NCI-H2171 treated with DMSO at 0.1 percent for 48 hours (cell line): ENCODE measurements at places on chromosomes 5 and 9.
A peak's percentile ranks its signal among the peaks of the same experiment; 100 is the strongest.

DNA sequence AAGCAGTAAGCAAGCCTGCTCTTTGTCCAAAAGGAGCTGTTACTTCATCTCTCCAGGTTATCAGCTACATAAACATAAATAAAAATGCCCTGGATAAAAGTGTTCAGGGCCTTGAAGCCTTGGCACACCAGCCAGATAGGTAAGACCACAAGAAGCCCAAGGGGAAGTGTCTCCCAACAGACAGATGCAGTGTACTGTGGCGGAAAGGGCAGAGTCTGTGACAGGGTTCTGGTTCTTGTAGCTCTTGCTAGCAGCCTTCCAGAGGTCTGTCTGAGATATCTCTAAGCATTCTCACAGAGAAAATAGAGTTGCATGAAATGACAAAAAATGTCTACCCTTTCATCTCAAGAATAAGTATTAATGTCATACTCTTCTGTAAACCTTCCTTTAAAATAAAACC, 30.1 kb downstream of the ISOC1 start:
- DNase-seq = no peak

DNA sequence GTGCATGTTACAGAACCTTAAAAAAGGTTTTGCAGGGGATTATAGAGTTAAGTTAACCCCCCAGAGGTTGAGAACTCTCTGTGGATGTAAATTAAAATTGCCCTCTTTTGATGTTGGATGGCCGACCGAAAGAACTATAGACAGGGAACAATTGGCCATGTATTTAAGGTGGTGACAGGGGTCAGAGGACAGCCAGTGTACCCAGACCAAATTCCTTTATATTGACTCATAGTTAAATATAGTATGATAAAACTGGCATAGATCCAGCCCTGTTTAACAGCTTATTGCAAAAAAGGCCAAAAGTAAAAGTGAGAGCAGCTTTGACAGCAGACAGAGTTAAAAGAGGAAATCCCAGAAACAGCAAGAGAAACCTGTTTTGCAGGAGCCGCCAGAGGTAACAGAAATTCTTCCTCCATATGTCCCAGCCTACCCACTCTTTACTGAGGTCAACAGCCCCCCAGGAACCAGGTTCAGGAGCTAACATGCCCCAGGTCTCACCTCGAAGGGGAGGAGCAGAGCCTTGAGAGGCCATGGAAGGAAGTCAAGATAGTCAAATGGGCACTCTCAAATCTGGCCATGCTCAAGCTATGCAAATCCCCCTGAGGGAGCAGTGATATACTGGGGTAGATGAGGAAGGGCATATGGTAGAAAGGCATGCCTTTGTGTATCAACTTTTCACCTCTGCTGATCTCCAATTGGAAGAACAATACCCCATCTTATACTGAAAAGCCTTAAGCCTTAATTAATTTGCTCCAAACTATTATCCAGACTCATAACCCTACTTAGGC, 156.4 kb upstream of the COX7C start:
- DNase-seq = peak; percentile 21

DNA sequence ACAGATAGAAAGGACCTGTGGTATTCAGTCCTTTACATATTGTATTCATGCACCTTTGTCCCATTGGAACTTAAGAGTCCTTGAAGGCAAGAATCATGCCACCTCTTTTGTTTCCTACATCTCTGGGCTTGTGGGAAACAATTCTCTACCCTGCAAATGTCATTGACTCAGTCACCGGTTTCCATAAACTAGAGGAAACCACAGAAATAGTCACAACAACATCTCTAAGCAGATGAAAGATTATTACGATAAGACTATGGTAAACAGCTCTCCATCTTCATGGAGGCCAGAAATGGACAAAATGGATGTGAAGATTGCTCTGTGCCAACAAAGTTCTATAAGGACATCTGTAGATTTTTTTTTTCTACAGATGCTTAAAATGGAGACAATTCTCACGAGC, 165.5 kb downstream of the PIK3R1 start:
- no peak for DNase-seq

DNA sequence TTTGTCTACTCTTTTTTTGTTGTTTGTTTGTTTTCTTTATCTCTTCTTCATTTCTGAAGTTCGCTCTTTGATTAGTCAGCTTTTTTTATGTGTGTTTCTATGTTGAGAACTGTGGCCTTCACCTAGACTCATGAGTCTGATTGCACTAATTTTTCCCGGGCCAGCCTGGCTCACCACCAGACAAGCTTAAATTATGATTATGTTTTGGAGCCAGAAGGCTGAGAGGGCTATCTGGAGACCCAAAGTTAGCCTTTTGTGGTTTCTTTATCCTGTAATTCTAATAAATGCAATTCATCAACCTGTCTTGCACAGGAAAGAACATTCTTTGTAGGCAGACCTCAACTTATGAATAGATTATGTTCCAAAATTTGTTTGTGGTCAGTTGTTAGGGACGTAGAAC, 20.8 kb upstream of the ACTBL2 start:
- no peak for DNase-seq

DNA sequence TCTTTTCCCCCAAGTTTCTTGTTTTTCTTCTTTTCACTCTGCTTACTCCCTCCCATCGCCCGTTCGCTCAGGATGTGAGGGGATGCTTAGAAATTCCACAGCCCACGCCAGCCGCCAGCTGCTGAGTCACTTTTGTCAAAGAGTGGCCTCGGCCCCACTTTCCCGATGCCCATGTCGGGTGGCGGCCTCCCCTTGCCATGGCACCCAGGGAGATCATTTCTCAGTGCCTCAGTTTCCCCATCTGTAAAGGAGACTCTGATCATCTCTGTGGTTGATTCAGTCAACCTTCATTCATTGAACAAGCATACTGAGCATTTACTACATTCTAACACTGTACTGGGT, 353 bp upstream of the PDGFRB start:
- DNase-seq = no peak

DNA sequence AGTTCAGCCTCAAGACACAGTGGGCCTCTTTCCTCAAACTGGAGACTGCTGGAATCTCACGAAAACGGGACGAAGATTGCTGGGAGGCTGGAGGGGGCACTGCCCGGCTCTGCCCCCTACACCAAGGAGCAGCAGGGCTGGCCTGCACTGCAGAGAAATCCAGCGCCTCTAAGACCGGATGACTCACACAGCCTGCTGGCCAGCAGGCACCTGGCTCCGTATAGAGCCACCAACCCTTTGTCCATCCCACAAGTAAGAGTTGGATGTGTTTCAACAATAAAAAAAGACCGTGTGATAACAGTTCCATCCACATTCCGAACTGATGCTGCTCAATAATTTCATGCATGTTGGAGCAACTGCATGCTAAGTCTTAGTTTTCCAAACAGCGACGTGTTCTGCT, 11.5 kb downstream of the CCDC127 start:
- no peak for DNase-seq

- peak; percentile 82 for DNase-seq
These were observed 661 bp downstream of the NSMF start for GRCh38 chr9:137458194-137459151.

DNA sequence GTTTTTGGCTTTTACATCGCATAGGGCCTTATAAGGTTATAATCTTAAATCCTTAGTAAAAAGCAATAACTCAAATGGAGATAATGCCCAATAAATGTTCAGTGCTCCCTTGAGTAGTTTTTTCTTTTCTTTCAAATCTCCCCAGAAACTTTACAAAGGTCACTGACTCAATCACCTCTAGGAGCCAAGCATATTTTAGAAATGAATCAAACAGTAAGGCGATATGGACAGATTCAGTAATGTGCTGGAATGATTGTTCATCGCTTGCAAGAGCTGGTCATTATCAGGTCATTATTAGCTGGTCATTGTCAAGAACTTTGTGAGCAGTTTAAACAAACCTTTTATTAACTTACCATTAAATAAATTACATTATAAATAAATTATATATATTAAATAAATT, 130.4 kb upstream of the SLIT3 start:
- no peak for DNase-seq

DNA sequence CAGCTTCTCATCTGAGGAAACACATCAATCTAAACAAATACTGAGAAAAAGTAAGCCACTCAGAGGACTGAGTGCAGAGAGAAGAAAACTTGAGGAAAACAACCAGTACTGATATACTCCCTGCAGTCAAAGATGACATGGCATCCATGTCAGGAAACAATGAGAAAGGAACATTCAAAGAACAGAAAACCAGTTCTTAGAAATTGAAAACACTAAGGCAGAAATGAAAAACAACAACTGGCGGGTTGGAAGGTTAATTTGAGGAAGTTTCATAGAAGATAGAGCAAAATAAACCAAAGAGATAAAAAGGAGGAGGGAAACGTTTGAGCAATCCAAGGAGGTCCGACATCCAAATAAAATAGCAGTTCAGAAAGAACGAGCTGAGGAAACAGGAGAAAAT, 475.2 kb downstream of the HINT1 start:
- no peak for DNase-seq

- DNase-seq = no peak
These were observed 10.7 kb downstream of the PDLIM4 start for GRCh38 chr5:132267931-132268768.

GRCh38 chr9:98104445-98104881, 14.6 kb downstream of the TRIM14 start:
- DNase-seq = no peak

- DNase-seq = peak; percentile 47
These were observed 70.4 kb upstream of the SNX2 start for GRCh38 chr5:122704247-122705036.

DNA sequence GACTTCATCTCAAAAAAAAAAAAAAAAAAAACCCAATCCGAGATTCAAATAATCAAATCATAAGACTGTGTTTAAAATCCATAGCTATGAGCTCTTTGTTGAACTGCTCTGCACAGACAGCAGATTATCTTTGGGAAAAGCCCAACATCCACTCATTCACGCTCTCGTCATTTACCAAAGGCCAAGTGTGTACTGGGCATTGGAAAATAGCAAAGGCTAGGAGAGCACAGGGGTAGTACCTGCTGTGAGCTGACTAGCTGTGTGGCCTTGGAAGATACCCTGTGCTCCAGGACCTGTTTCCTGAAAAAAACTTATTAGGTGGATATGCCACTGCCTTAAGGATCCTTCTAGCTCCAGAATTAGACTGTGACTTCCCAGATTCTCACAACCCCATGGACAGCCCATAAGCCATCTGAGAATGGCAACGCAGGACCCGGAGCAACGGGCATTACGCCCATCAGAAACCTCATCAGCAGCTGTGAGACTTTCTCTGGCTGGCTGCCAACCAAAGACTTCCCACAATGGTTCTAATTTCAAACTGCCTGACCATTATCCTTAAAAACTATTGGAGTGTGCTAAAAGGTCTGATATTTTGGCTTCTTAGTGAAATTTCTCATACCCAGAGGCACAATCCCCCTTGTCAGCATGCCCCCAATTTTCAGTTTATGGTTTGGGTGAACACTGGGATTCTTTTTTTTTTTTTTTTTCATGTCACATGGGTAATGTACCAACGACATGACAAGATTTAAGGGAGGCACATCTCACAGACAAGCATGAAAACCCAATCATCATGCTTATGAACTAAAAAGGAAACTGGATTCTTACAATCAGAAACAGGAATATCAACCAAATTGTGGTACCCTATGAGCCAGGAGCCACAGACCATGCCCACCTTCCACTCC, 16.8 kb downstream of the SERINC5 start:
- DNase-seq = peak; percentile 26

GRCh38 chr9:123373447-123373923, 17.5 kb downstream of the CRB2 start:
- DNase-seq = no peak

DNA sequence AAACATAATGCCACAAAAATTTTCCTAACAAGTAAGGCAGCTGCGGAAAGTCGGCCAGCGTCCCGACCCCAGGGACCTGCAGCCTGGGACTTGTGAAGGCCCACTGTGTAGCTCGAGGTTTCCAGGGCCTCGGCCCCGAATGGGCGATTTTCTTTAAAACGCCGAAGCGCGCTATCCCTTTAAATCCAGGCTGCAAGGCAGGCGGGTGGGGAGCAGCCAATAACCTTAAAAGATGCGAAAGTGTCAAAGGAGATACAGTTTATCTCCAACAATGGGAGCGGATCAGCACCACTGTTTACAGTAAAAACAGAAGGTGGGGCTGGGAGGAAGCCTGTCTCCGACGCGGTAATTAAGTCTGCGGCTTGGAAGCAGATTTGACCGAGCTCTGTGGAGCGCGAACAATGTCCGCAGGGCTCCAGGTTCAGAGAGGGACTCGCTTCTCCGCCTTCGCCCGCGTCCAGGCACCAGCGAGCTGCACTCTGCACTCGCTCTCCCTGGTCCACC, 1.7 kb upstream of the ZSWIM6 start:
- DNase-seq = peak; percentile 24

GRCh38 chr9:90641884-90642487, 638 bp downstream of the DIRAS2 start:
- peak; percentile 39 for DNase-seq

DNA sequence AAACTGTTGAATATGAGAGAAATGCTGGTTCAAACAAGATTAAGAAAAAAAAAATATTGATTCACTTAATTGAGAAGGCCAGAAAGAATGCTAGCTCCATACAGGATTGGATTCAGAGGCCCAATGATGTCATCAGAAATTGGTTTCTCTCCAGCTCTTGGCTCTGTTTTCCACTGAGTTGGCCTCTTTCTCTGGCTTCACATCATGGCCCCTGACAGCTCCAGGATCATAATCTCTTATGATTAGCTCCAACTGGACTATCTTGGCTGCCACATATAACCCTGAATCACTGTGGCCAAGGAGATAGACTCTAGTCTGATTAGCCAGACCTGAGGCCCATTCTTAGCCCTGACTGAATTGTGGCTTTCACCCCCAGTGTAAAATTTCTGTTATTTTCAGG, 244.7 kb upstream of the GRAMD2B start:
- no peak for DNase-seq

DNA sequence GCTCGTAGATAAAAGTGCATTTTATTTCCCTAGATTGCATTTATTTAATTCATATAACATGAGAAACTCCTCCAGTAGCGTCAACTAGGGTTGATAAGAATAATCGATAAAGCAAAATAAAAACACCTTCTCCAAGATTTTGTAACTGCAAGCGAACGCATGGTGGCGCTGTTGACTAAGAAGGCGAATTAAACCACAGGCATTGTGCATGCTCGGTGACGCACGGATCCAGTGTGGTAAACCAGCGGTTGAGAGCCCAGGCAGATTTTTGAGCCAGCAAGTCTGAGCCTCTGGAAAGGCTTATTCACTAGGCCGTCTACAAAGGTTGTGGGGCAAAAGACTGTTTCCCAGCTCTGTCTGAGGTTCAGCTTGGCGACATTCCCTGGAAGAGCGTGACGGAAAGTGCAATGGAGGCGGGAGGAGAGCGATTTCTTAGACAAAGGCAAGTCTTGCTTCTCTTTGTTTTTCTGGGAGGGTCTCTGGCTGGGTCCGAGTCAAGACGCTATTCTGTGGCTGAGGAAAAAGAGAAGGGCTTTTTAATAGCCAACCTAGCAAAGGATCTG, at the start of gene PCDHB3:
Gene PCDHB3 (plus strand): TSS at position 231 of the 563 bp plus-strand sequence. CDS start 177 bp downstream, at position 408.
- DNase-seq = no peak

DNA sequence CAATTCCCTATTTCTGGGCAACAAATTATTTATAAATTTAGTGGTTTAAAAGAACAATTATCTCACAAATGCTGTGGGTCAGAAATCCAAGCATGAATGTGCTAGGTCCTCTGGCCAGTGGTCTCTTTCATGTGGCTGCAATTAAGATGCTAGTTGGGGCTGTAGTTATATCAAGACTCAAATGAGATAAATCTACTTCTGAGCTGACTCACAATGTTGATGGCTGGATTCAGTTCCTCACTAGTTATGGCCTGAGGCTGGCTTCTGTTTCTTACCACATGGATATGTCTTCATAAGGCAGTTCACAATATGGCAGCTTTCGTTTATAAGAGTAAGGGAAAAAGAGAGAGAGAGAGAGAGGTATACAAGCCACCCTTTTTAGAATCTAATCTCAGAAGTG, 717.0 kb downstream of the PRELID2 start:
- no peak for DNase-seq

GRCh38 chr5:68356623-68357022, 141.1 kb downstream of the PIK3R1 start:
- DNase-seq = no peak
